Sigmoid colon (tissue), 7 donors: ENCODE measurements at places on chromosomes 2 and 18. TPM values are rescaled to one million over a fixed set of nuclear protein-coding genes. Genes with fewer than 3 reads are reported as not detected.

The FMNL2 gene
- total RNA-seq: 24.6 TPM

The AQP12A gene
- total RNA-seq: not detected

The SKA1 gene
- not detected for total RNA-seq

The ECEL1 gene
- total RNA-seq: 0.71 TPM

The DAPL1 gene
- total RNA-seq: 4.1 TPM

The CD8B2 gene
- not detected for total RNA-seq

The AAMP gene
- 88.1 TPM for total RNA-seq
